Omental fat pad (tissue), 4 donors: ENCODE measurements at places on chromosomes 7 and 10. TPM values are rescaled to one million over a fixed set of nuclear protein-coding genes. Genes with fewer than 3 reads are reported as not detected.

GRCh38 chr7:115748123-115748738 lies 282.3 kb downstream of the TFEC start:
- DNase-seq, result no peak

GRCh38 chr7:137787301-137787976 lies 59.3 kb downstream of the DGKI start:
- no peak for DNase-seq

DNA sequence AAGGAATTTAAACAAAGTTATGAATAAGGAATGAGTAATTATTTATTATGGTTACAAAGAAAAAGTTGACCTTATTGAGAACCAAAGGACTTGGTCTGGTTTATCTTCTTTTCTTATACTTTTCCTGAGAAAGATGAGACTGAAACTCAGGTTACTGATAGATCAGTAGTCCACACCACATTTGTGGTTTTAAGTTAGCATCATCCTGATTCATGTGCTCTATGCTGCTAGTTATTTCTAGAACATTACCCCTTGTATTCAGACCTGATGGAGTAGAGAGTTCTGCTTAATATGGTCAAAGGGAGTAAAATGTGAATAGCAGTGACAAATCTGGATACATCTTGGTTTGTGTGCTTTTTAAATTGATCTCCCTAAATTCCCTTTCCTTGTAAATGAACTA lies 63.8 kb downstream of the FOXP2 start:
- no peak for DNase-seq

DNA sequence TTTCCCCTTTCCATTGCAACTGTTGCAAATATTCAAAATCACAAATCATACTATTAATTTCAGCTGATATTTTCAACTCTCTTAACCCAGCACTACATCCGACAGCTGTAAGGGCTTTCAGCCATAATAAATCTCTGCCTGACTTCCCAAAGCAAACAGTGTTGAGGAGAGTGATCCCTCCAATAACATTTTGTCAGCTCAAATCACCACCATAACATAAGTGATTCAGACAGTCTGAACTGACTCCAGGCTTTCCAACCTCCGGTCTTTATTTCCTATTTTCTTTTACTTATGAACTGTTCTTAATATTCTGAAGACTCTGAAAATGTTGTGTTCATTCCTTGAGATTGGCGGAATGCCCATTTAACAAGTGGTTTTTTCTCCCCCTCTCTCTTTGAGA lies 1085.9 kb downstream of the GATA3 start:
- no peak for DNase-seq

GRCh38 chr10:122054048-122055025 lies 65.4 kb downstream of the TACC2 start:
- peak; percentile 30 for DNase-seq

DNA sequence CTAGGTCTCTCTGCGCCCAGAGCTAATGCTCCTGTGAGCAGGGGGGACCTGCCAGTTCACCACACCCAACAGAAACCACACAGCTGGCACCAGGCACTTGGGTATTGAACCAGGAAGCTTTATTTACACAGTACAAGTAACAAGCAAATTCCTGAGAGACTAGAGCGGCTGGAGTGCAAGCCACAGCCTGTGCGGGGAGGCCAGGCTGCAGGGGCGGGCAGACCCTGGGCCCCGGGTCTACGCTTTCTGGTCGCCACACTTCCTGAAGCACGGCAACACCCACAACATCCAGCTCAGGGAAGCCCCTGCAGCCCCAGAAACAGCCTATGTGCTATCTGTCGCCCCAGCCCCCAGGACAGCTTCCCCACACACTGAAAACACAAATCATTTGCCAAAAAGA lies 125.0 kb downstream of the FAM53B start:
- no peak for DNase-seq

DNA sequence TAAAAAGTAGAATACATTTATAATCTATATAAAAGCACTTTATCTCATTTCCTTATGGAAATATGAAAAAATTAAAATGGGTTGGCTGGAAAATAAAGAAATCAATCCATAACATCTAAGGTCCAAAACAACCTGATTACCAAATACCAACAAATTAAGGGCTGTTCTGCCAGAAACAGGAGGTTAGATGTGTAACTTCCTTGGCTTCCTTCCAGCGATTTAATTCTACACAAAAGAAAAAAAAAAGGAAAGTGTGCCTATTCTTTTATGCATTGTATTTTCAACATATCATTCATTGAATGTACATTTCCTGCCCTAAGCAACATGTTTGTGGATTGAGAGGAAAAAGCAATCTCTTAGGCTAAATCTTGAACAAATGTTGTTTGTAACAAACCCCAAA lies 36.2 kb upstream of the USP6NL start:
- DNase-seq, result no peak

DNA sequence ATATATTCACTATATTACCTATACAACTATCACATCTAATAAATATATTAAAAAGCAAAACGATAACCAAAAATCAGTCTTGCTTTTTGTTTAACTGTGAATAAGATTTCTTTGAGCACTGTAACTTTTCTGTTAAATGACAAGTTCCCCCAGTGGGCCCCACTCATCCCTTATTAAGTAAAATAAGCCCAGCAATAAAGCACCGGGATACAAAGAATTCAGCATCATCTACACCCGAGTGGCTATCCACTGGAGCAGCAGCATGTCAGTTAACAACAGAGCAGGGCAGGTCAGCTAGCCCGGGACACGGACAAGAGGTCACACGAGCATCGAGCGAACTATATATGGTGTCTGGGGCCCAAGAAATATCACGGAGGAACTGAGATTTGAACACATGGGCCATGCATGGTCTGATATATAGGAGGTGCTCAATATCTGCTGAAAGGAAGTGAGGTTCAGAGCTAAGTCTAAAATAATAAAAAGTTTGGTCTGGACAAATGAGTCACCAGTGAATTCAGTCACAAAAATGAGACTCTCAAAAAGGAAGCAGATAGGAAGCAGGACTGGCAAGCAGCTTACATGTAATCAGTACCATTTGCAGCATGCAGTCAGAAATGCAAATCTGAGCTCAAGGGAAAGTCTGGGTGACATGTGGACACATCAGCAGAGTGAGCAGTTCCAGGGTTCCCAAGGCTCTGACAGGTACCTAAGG lies 4.1 kb downstream of the ERCC6 start:
- no peak for DNase-seq

DNA sequence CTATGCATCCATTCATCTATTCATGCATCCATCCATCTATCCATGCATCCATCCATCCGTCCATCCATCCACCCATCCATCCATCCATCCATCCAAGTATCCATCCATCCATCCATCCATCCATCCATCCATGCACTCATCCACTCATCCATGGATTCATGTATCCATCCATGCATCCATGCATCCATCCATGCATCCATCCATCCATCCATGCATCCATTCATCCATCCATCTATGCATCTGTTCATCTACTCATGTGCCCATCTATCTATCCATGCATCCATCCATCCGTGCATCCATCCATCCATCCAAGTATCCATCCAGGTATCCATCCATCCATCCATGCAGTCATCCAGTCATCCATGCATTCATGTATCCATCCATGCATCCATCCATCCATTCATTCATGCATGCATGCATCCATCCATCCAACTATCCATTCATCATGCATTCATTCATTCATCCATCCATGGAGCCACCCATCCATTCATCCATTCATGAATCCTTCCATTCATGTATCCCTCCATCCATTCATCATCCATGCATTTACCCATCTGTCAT lies 132.0 kb downstream of the DYNC2I1 start:
- DNase-seq, result no peak

DNA sequence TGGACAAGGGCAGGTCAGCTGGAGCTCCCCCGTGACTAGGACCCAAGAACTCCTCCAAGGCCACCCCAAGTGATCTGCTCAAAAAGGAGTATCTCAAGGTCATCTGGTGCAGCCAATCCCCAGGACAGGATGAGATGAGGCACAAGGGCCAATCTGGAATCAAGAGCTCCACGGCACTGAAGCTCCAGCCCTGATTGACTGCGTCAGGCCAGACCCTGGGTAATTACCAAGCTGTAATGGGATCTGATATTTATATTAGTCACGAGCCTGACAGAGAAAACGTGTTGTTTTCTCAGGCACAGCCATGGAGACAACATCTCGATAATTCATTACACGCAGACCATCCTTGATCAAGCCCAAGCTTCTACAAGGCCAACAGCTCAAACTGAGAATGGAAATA lies 4.2 kb downstream of the KCNMA1 start:
- no peak for DNase-seq

- no peak for DNase-seq
Observed at GRCh38 chr7:68224041-68224741, 1227.6 kb downstream of the TYW1 start.

DNA sequence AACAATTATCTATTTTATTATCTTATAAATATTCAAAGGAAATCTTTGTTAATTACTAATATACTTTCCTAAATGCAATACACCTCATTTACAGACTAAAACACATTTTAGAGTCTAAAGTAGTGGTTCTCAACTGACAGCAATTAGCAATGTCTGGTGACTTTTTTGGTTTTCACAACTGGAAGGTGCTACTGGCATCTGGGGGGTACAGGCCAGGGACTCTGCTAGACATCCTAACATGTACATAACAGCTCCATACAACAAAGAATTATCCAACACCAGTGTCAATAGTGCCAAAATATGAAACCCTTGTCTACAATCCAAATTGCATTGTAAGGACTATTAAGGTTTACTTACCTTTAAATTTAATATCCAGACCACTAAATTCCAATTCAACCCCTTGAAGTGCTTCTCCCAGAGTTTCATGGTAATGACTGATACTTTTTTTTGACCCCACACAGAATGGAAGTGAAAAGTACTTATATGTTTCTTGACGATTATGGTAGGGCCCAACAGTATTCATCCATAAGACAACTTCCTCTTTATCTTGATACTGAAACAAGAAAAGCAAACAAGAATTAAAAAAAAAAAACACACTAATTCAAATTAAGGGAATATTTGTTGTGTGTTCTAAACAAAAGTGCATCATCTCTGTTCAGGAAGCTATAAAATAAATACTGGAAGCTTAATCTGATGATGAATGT lies 10.4 kb downstream of the TM9SF3 start:
- no peak for DNase-seq

DNA sequence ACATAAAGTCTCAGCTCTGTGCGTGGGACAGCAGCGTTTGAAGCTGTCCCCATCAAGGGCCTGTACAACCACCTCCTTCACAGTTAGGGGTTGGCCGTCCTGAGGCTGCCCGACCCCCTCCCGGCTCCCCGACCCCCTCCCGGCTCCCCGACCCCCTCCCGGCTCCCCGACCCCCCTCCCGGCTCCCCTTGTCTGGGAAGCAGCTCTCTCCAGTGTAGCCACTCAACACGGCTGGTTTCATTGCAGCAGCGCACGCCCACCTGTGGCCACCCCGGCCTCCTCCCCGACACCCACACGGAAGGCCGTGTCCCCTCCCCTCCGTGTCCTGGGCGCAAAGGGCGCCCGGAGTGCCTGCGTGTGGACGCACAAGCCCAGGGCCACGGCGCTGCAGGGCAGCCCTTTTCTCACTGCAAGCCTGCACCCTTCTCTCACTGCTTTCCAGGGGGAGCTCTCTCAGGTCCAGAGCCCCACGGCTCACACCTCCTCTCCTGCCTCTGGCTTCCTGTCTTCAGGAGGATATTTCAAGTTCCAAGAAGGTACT lies 20.9 kb upstream of the FAM20C start:
- no peak for DNase-seq

- no peak for DNase-seq
Observed at GRCh38 chr10:4101918-4102654, 317.1 kb upstream of the KLF6 start.

- DNase-seq, result no peak
Observed at GRCh38 chr7:106616708-106617051, 44.3 kb downstream of the CCDC71L start.

- DNase-seq, result no peak
Observed at GRCh38 chr7:130278860-130279259, 12.2 kb downstream of the CPA2 start.

Gene WDR86
- total RNA-seq, result 22.3 TPM

Gene CALHM3
- not detected for total RNA-seq

Gene PVRIG
- total RNA-seq, result 2.2 TPM

Gene ADGRA1
- not detected for total RNA-seq

Gene IQUB
- 0.32 TPM for total RNA-seq

Gene RNLS
- 23.0 TPM for total RNA-seq

Gene PHF14
- 23.2 TPM for total RNA-seq

Gene TEX47
- total RNA-seq, result not detected

Gene CFTR
- 7.1 TPM for total RNA-seq

Gene ZNF800
- total RNA-seq, result 28.3 TPM

Gene CCDC7
- total RNA-seq, result 21.3 TPM

Gene ADCYAP1R1
- 10.1 TPM for total RNA-seq

Gene SEMA3A
- total RNA-seq, result 5.0 TPM
